Kasumi-1 (cell line): ENCODE measurements at places on chromosomes 4 and X.

DNA sequence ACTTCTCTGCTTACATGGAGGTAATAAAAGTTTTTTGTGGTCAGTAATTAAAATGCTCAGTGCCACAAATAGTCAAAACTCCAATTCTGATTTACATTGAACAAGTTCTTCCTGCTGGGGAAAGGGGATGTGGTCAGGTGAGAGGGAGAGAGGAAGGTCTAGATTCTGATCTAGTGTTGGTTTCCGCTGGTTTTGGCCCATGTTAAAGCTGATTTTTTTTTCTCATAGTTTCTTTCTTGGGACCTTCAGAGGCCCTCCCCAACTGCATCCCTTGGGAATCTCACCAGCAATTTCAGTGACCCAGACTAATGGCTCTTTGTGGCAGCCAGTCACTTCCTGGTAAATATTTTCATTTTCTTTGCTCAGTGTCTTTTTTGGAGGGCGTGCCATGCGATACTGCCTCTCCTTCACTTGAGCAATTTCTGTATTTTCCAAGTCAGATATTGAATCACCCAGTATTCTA lies 332.7 kb downstream of the RAPGEF2 start:
- no peak for DNase-seq

GRCh38 chr4:7412554-7412912 lies 22.2 kb downstream of the PSAPL1 start:
- no peak for DNase-seq

DNA sequence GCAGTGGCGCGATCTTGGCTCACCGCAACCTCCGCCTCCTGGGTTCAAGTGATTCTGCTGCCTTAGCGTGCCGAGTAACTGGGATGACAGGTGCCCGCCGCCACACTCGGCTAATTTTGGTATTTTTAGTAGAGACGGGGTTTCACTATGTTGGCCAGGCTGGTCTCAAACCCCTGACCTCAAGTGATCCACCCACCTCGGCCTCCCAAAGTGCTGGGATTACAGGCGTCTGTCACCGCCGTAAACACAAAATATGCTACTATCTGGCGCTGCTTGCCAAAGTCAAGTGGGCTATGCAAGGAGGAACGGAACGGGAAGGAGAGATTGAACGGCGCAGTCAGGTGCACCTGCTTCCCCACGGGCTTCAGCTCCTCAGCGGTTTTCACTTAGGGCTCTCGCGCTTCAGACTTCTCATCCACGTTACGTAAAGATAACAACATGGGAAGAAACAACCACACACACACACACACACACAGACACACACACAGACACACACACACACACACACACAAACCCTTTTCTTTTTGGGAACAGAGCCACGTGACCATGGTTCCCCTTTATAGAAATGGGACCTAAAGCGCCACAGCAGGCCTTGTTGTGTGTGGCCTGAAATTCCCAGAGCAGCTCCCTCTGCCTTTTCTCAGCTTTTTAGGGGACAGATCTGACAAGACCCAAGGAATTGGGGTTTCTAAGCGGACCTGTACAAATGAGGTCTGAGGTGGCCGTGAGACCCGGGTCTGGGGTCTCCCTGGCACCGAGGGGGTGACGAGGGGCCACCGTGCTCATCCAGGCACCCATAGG lies 1.5 kb downstream of the P2RY8 start:
- peak; percentile 21 for DNase-seq

DNA sequence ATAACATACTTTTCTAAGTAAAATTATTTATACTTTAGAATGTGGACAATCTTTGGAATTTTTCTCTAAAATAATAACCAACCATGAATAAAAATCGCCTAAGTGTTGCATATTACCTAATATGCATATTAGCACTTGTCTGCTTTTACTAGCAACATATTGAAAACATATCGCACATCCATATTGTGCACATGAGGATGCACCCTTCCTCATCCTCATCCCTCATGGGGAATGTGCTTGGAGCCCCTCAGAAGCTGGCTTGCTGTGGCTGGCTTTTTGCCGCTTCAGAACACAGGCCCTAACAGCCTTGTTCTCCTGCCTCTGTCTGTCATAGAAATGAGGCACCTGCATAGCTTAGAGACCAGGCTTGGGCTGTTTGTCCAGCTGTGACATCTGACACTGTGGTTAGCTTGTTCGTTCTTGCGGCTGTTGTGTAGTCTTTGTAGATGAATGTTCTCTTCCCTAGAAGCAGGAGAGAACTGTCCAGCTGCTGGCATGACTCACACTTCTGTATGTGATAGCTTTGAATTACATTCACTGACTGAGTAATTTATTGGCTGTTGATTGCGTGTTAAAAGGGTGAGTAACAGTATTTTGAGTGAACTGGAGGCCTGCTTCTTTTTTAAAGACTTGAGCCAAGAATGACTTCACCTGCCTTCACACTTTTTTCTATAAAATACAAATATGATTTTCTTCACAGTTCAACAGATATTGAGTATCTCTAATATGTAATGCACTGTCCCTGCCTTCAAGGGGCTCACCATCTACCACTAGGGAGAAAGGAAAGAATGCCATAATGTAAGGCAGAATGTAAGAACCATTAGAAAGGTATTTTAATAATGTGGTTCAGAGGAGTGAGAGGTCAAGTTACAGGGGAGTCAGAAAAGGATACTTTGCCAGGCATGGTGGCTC lies 81.9 kb downstream of the HMGB2 start:
- DNase-seq: peak; percentile 89

DNA sequence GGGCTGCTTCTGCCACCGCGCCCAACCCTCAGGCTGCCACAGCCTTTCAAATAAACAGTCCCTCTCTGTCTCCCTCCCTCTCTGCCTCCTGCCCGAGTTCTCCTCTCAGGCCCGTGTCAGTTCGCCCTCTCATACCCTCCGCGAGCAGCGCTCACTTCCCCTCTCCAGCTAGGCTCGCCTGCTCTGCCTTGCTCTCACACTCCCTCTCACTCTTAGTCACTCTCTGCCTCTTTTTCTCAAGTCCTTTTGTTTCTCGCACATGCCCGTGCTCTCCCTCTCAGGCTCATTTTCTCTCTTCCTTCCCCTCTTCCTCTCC lies 3.2 kb downstream of the EFNB1 start:
- DNase-seq: peak; percentile 69

DNA sequence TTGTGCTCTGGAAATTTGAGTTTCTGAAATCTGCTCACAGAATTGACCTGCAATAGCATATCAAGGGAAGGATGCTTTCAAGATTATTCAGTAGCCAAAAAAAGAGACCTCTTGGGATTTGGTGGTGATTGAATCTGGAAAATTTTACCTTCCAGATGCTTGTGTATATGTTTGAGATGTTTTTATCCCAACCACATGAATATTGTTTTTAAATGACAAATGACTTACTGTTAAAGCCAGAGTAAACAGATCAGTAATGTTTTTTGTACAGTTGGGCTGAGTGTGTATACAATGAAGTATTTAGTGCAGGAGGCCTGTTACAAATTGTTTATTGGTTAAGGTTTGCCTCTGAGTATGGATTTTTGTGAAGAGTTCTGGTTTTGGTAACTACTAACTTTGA lies 126.5 kb downstream of the CBR4 start:
- no peak for DNase-seq

- no peak for DNase-seq
Observed at GRCh38 chr4:139957986-139958738, 195.8 kb downstream of the MAML3 start.

DNA sequence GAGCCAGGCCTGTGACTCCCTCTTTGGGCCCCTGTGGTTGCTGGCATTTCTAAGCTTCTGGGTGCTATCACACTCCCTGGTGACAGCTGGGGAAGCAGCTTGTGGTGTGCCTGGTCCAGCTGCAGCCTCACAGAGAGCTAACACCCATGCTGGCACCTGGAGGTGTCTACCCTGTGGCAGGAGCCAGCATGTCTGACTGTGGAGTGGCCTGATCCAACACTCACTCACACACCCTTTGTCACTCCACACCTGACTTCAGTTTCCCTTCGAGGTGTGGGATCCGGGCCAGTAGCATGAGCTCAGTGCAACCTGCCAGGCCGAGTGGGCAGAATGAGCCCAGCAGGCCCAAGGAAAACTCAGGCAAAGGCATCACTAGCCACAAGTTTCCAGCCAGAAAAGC lies 67.5 kb downstream of the TECRL start:
- DNase-seq: no peak

DNA sequence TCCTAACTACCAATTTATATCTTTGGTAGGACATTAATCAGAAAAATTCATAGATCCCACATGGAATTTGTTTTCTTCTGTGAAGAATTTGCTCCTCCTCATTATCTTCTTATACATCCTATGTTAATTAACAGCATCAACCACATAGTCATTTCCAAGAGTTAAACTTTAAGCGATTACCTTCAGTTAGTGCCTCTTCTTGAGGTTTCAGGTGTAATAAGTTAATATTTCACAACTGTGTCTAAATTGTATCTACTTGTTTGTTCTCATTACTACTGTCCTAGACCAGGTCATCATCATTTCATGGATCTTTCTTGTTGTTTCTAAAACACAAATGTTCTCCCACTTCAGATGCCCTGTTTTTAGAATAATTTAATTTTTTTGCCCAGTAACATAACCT lies 457.9 kb downstream of the FAT4 start:
- DNase-seq: no peak

DNA sequence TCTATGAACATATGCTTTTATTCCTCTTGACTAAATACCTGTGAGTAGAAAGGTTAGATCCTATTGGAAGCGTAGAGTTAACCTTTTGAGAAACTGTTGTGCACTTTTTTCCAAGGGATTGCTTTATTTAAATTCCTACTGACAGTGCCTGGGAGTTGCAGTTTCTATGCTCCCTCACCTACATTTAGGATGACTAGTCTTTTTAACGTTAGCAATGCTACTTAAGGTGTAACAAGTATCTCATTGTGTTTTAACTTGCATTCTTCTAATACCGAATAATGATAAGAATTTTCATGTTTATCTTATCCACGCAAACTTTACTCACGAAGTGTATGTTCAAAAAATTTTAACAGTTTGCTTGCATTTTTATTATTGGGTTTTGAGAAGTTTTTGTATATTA lies 1123.9 kb upstream of the PCDH7 start:
- DNase-seq: no peak

- no peak for DNase-seq
Observed at GRCh38 chrX:116379854-116380253, 56.6 kb upstream of the SLC6A14 start.

DNA sequence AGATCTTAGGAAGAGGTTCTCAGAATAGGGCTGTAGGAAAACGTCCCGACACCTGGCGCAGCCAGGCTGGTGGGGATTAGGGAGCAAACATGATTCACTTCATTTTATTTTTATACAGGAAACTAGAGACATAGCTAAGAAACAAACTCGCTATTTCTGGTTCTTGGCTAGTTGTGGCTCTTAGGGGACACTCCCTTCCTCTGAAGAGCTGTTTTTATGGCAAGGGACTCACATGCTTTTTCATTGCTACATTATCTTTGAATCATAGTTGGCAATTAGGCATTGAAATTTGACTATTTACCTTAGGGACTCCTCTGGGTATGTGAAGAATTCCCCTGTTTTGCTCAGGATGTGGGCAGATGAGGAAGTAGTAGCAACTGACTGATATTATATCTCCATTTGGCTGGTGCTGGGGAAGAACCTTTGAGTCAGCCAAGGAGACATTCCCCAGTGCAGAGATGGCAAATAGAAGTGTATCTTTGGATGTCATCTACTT lies 174.5 kb downstream of the SMIM20 start:
- DNase-seq: peak; percentile 52

DNA sequence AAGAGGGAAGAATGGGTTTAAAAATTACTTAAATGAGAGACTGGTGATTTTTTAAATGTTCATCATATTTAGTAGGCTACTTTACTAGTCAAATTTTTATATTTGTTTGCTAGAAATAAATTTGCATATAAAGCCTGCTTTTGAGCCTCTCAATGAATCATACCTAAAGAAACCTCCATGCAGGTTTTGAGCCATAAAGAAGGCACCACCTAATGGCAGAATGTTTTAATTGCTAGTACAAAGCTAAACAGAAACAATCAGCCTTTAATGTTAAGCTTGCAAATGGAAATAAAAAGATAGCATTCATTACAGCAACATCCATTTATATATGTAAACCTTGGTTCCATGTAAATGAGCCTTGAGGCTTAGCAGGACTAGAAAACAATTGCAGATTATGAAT lies 989.7 kb downstream of the CCSER1 start:
- DNase-seq: peak; percentile 36

- no peak for DNase-seq
Observed at GRCh38 chrX:11764602-11765067, 6.6 kb downstream of the MSL3 start.

GRCh38 chr4:663438-664428 lies 10.3 kb downstream of the ATP5ME start:
- peak; percentile 82 for DNase-seq

DNA sequence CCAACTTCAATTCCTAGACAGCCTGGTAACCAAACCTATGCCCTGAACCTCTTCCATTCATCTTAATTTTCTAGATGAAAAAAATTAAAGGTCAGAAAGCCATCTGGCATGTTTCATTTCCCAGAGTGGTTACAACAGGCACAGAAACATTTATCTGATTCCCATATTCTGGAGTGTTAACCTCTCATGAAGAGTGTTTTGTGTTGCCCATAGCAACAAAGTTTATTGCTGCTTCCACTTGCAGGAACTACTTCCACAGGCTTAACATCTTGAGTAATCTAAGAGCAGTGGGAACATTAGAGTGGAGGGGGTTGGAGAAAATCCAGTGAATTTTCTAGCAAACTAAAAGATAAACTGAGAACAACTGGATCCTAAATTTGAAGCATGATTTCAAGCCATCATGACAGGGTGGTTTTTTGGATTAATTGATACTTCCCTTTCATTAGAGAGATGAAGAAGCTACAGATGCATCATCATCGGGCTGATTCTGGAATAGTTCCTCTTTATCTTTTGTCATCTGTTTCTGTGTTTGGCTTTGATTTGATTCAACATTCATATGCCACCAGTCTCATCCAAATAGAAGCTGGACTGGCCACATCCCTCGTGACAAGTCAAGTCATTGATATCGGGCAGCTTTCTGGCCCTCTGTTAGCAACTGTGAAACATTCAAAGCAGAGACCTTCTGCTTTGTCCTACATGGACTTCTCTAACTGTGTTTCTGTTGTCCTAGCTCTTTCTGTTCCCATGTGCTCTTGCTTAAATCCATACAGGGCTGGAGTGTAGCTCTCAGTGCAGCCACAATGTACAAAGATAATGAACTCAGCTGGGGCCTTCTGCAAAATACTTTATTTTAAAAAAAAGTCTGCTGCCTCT lies 167.3 kb downstream of the MID1IP1 start:
- DNase-seq: no peak

GRCh38 chr4:163474027-163474426 lies 473 bp upstream of the TKTL2 start:
- no peak for DNase-seq

DNA sequence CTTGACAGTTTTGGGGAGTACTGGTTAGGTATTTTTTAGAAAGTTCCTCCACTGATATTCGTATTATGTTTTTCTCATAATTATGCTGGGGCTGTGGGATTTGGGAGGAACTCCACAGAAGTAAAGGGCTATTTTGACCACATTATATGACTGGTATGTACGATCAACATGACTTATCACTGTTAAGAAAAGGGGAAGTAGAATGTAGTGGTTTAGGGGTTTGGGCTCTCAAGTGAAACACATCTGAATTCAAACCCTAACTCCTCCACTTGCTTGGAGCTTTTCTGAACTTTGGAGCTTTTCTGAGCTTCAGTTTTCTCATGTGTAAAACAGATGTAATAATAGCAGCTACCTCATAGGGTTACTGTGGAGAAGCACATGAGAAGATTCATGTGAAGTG lies 96.4 kb upstream of the C1GALT1C1 start:
- DNase-seq: peak; percentile 86
